ENCODE measurements at places on chromosomes 3 and 15.

GRCh38 chr3:14864131-14864530 lies 45.4 kb downstream of the FGD5 start:
- no peak for DNase-seq

DNA sequence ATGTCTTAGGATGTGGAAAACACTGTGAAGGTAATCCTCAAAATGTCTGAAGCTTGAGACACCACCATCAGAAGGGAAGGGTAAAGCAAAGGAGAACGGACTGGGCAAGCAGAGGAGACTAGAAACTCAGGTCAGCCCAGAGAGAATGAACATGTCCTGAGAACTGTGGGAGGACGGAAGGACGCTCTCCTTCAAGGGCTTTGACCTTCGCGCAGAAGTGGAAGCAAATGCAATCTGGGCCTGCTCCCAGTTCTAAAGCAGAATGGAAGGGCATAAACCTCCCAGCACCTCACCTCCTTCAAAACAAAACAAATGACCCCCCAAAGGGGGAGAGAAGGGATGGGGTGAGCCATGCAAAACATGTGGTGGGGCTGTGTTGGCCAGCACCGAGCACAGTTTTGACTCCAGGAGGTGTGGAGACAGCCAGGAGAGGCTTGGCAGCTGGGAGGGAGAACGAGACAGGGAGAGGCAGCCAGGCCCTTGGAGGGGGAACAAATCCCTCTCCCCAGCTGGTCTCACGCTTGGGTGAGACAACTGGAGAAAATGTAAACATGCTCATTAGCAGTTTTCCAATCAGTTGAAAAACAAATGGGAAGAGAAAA lies 222.4 kb upstream of the WNT5A start:
- DNase-seq, result no peak

DNA sequence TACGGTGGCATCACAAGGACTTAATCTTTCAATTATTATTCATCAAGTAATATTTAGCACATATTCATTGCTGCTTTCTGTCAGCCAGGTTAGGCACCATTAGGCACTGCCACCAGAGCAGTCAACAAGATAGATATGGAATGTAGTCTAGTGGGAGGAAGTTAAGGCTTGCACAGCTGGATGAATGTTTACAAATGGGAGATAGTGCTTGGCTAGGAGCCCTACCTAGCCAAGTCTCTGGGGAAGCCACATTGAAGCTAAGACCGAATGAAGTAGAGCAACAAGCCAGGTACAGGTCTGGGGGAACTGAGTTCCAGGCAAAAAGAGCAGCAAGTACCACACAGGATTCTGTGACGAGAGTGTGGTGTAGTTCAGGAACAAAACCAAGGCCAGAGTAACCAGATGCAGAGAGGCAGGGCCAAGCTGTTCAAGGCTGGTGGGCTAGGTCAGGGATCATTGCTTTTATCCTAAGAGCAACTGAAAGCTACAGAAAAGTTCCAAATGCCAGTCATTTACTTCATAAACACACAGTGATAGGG lies 33.4 kb upstream of the SCAANT1 start:
- no peak for DNase-seq

DNA sequence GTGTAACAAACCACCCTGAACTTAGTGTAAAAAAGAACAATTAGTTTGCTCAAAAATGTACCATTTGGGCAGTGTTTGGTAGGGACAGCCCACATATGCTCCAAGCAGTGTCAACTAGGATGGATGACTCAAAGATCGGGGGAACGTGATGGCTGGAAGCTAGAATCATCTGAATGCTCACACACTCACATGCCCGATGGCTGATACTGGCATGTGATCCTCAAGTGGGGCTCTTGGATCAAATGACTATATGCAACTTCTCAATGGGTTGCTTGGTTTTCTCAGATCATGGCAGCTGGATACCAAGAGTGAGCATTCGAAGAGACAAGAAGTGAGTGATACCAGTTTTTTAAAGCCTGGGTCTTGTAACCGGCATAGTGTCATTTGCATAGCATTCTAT lies 335.9 kb upstream of the KCNMB2 start:
- DNase-seq, result no peak

- DNase-seq, result no peak
Observed at GRCh38 chr15:78617516-78617915, 3.3 kb downstream of the CHRNA3 start.

- DNase-seq, result no peak
Observed at GRCh38 chr15:64837502-64837901, 4.2 kb upstream of the PLEKHO2 start.

DNA sequence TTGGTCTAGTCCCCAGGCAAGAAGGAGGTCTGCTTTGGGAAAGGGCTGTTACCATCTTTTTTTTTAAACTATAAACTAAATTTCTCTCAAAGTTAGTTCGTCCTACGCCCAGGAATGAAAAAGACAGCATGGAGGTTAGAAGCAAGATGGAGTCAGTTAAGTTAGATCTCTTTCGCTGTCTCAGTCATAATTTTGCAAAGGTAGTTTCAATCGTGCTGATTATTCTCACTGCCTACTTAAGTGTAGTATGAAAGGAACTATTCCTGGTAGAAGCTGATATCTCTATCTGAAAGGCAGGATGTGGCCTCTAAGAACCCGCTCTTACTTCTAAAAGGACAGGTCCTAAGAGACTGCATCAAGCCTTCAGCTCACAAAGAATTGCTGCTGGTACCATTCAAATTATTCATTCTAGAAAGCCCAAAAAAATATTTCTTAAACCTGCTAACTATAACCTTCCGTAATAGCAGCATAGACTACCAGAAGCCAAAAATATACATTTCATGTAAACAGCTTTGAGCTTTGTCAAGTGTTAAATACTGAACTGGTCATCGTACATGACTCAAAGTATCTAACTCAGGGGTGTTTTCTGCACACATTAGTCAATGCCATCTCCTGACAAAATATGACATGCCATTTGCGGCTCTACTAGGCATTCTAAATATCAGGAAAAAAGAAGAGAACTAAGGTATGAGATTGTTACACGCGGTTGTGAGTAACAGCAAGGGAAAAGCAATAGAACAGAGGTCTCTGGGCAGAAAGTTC lies 96.0 kb upstream of the CCDC80 start:
- no peak for DNase-seq

DNA sequence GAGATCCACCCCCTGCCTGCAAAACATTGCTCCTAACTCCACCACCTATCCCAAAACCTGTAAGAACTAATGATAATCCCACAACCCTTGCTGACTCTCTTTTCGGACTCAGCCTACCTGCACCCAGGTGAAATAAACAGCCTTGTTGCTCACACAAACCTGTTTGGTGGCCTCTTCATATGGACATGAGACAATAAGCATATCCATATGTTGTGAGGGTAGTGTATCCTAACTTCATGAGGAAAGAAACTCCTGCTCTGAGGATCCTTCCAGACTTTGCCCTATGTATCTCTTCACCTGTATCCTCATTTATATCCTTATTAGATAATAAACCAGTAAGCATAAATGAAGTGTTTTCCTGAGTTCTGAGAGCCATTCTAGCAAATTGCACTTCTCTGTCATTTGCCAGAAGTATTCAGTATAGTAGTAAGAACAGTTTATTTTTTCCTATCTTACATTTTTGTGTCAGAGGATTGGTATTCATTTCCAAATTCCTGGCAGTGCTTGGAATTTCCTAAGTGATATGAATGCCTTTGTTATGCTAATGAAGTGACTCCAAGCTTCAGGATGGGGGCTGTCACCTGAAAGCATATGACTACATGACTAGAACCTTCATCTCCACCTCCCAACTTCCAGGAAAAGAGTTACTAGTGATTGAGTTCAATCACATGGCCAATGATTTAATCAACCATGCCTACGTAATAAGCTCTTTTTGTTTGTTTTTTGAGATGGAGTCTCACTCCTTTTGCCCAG lies 30.2 kb downstream of the TTBK2 start:
- DNase-seq, result peak; percentile 95

DNA sequence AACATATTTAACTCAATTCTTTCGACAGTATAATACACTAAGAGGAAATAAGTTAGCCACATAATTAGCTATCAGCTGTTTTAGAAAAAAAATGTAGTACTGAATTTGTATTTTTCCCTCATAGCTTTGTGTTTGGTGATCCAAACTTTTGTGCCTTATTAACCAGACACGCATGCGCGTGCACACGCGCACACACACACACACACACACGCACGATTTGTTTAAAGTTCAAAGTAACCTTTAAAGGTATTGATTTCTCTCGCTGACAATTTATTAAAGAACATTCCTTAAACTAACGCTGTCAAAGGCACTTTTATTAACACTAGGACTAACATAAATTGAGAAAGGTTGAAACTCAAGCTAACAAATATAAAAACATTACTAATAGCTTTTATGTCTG lies 198.9 kb downstream of the ROBO1 start:
- no peak for DNase-seq

- peak; percentile 29 for DNase-seq
Observed at GRCh38 chr3:154334973-154335420, 10.7 kb upstream of the DHX36 start.

DNA sequence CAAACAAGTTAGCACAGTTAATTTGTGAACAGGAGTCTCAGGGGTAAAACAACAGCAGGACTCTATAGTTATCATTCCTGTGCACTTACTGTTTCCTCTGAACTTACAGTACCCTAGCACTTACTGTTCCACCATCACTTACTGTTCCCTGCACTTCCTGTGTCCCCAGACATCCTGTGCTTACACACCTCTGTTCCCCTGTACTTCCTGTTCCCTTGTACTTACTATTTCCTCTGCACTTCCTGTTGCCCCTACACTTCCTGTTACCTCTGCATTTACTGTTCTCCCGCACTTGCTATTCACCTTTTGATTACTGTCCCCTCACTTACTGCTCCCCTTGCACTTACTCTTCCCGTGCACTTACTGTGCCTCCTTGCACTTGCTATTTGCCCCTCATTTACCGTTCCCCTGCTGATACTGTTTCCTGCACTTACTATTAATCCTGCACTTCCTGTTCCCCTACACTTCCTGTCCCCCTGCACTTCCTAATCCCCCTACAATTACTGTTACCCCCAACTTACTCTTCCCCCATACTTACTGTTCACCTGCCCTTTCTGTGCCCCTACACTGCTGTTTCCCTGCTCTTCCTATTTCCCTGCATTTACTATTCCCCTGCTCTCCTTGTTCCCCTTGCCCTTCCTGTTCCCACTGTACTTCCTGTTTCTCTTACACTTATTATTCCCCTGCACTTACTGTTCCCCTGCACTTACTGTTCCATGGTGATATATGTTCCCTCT lies 30.3 kb downstream of the TPRA1 start:
- DNase-seq, result no peak

GRCh38 chr3:174873832-174874657 lies 14.9 kb downstream of the NAALADL2 start:
- DNase-seq, result no peak

- DNase-seq, result no peak
Observed at GRCh38 chr3:170317954-170318353, 39.6 kb upstream of the SKIL start.

GRCh38 chr3:115999613-116000012 lies 376.3 kb downstream of the GAP43 start:
- DNase-seq, result no peak

- no peak for DNase-seq
Observed at GRCh38 chr15:46946953-46947352, 770.4 kb upstream of the SEMA6D start.

GRCh38 chr3:101994386-101994785 lies 145.1 kb downstream of the NFKBIZ start:
- DNase-seq, result no peak

GRCh38 chr3:128573160-128573559 lies 77.5 kb downstream of the RPN1 start:
- DNase-seq, result no peak

- DNase-seq, result no peak
Observed at GRCh38 chr3:117172426-117172825, 462.8 kb downstream of the TUSC7 start.

DNA sequence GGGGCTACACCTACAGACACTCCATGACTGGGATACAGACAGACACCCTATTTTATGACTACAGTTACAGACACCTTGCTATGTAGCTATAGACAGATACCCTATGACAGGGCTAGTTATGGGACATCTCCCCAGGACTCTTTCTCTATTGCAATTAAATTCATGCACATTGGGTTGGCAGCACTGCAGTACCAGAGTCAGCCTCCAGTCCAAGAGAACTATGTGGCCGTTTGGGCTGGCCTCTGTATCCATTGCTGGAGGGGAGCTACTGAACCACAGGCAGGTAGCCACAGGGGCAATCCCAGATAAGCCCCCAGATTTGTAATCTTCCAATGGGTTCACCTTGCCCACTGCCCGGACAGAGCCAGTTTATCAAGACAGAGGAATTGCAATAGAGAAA lies 108.4 kb upstream of the SPATA16 start:
- no peak for DNase-seq

DNA sequence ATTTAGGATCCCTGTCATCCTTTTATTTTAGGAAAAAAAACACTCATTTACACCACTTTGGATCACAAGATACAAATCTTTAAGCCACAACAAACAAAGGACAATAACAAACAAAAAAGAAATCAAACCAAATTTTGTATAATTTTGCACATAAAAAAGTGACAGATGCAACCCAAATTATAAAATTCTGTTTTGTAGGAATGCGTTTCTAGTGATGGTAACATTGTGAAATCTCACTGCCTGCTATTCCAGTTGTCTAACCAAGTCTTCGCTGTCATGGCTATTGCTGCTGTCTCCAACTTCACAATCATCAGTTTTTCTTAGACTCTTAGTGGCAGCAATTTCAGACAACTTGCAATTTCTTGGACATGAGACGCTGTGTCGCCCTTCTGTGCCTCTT lies 58.3 kb upstream of the ARL6 start:
- DNase-seq, result no peak

GRCh38 chr3:157782236-157782635 lies 279.0 kb upstream of the VEPH1 start:
- DNase-seq, result peak; percentile 54

GRCh38 chr15:99414755-99415731 lies 150.7 kb upstream of the MEF2A start:
- no peak for DNase-seq

DNA sequence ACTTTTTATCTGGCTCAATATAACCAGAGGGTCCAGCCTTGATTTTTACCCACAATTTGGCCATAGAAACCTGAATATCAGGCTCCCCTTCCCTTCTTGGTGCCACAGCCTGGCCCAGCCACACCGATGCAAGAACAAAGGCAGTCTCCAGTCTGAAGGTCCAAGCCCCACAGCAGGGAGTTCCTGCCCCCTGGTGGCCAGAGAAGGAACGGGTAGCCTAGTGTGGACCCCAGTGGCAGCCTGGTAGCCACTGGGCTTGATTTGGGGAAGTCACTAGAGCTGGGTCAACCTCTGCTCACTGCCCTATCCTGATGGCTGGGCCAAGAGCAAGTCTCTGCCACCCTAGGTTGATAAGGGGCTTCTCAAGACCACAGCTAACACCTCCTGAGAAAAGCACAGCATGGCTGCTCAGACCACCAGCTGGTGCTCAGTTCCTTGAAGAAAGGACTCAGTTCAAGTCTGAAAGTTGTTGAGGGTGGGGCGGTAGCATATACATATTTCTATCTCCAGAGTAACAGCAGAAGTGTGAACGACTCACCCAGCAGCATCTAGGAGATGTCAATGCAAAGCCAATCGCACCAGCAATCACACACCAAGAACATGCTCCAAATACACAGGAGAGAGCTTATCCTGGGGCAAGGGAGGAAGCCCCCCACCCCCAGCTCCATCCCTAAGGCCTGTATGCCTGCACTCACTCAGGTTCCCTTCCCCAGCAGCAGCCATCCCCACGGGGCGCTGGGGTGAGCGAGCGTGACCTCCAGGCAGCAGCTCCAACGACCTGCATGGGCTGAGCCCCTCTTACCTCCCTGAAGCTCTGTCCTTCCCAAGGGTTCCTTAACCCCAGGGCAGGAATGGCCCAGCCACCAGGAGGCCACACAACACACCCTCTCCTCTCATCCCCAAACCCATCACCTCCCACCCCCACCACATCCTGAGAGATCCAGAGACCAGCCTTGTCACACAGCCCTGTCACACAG lies 7.6 kb downstream of the PFKFB4 start:
- DNase-seq, result peak; percentile 66
